Smooth muscle cell of trachea (primary cell): ENCODE measurements at places on chromosomes 5 and 9. TPM values are rescaled to one million over a fixed set of nuclear protein-coding genes. Genes with fewer than 3 reads are reported as not detected.

Gene SLC46A2
- total RNA-seq = not detected in 2 replicates

Gene MELK
- total RNA-seq = 5.3 and 35.3 TPM in 2 replicates

Gene SLC34A3
- total RNA-seq = under 0.01 TPM in 1 of 2 replicates, not detected in the other

Gene OLFML2A
- 3.6 and 28.8 TPM in 2 replicates for total RNA-seq

Gene HARS1
- 70.6 and 73.6 TPM in 2 replicates for total RNA-seq

Gene PCDHA1
- total RNA-seq = under 0.01 TPM in 1 of 2 replicates, not detected in the other

Gene ZNF883
- 3.9 and 7.9 TPM in 2 replicates for total RNA-seq

Gene GABRA1
- not detected in 2 replicates for total RNA-seq

Gene IL4
- not detected in 2 replicates for total RNA-seq

Gene TRPM3
- under 0.01 and 0.44 TPM in 2 replicates for total RNA-seq

Gene PLPP7
- 9.3 and 13.2 TPM in 2 replicates for total RNA-seq

Gene RMRP
- 6,137 and 10,606 TPM in 2 replicates for total RNA-seq

Gene TCF7
- total RNA-seq = 5.1 and 7.1 TPM in 2 replicates

Gene DEPDC1B
- total RNA-seq = 1.7 and 7.4 TPM in 2 replicates

Gene FAM163B
- not detected in 2 replicates for total RNA-seq

Gene SPAAR
- total RNA-seq = under 0.01 TPM in 1 of 2 replicates, not detected in the other

Gene CYSRT1
- total RNA-seq = 0.44 and 1.7 TPM in 2 replicates

Gene PIP5K1B
- total RNA-seq = not detected in 2 replicates

Gene CERCAM
- total RNA-seq = 86.8 and 179 TPM in 2 replicates

Gene SPACA9
- 3.5 and 7.6 TPM in 2 replicates for total RNA-seq

Gene RECK
- total RNA-seq = 81.6 and 138 TPM in 2 replicates

Gene ENTPD2
- not detected in 2 replicates for total RNA-seq

Gene ITGA2
- total RNA-seq = 22.8 and 24.5 TPM in 2 replicates

Gene KIAA1958
- total RNA-seq = 1.3 and 1.5 TPM in 2 replicates

Gene NDFIP1
- 107 and 127 TPM in 2 replicates for total RNA-seq

Gene CBY3
- total RNA-seq = not detected in 2 replicates

Gene SPATA31C1
- not detected in 2 replicates for total RNA-seq

Gene PHYHD1
- 16.1 and 18.7 TPM in 2 replicates for total RNA-seq

Gene EPB41L4B
- 0.15 and 0.66 TPM in 2 replicates for total RNA-seq

Gene VDAC1
- total RNA-seq = 362 and 375 TPM in 2 replicates

Gene GALNT12
- total RNA-seq = 16.5 and 19.2 TPM in 2 replicates

Gene ABO
- total RNA-seq = not detected in 2 replicates

Gene TSLP
- total RNA-seq = 5.7 and 6.5 TPM in 2 replicates

Gene BSPRY
- total RNA-seq = not detected in 2 replicates

Gene ZNF300
- total RNA-seq = 5.1 and 14.1 TPM in 2 replicates

Gene FYB1
- total RNA-seq = under 0.01 TPM in 2 replicates

Gene OR13C4
- total RNA-seq = not detected in 2 replicates

Gene MAMDC2
- 3.2 and 3.8 TPM in 2 replicates for total RNA-seq

Gene FAM174A
- 19.2 and 23.8 TPM in 2 replicates for total RNA-seq

Gene NRG2
- total RNA-seq = 0.66 and 0.73 TPM in 2 replicates

Gene UGCG
- total RNA-seq = 39.6 and 74.6 TPM in 2 replicates

Gene ZDHHC11
- total RNA-seq = 0.87 and 2.8 TPM in 2 replicates

Gene TAF11L13
- not detected in 2 replicates for total RNA-seq

Gene OSMR
- total RNA-seq = 73.0 and 74.9 TPM in 2 replicates

Gene OR2K2
- not detected in 2 replicates for total RNA-seq

Gene FUT7
- not detected in 2 replicates for total RNA-seq

Gene GDNF
- total RNA-seq = 0.29 and 1.2 TPM in 2 replicates

Gene BRIX1
- 20.0 and 32.3 TPM in 2 replicates for total RNA-seq

Gene OR1Q1
- not detected in 2 replicates for total RNA-seq

Gene FGD3
- total RNA-seq = not detected in 2 replicates

Gene SPATA31D4
- not detected in 2 replicates for total RNA-seq

Gene DMGDH
- 2.5 and 5.1 TPM in 2 replicates for total RNA-seq

Gene SOX30
- under 0.01 TPM in 1 of 2 replicates, not detected in the other for total RNA-seq

Gene IER5L
- 65.6 and 118 TPM in 2 replicates for total RNA-seq

Gene ANKRD34B
- total RNA-seq = not detected in 2 replicates

Gene FAT2
- total RNA-seq = under 0.01 and 0.58 TPM in 2 replicates

Gene CATSPER3
- 0.17 TPM in 1 of 2 replicates, not detected in the other for total RNA-seq
